B cell (primary cell): ENCODE measurements at places on chromosomes 1 and 21. TPM values are rescaled to one million over a fixed set of nuclear protein-coding genes. Genes with fewer than 3 reads are reported as not detected.
A peak's percentile ranks its signal among the peaks of the same experiment; 100 is the strongest.

- peak; percentile 19 for DNase-seq
Observed at GRCh38 chr1:220189750-220190347, 82.4 kb downstream of the RAB3GAP2 start.

GRCh38 chr1:201376464-201377374, 761 bp downstream of the TNNT2 start:
- DNase-seq: no peak

GRCh38 chr21:46256501-46256994, 28.0 kb upstream of the LSS start:
- no peak for DNase-seq

Gene CD46
- 168 and 173 TPM in 2 replicates for total RNA-seq

DNA sequence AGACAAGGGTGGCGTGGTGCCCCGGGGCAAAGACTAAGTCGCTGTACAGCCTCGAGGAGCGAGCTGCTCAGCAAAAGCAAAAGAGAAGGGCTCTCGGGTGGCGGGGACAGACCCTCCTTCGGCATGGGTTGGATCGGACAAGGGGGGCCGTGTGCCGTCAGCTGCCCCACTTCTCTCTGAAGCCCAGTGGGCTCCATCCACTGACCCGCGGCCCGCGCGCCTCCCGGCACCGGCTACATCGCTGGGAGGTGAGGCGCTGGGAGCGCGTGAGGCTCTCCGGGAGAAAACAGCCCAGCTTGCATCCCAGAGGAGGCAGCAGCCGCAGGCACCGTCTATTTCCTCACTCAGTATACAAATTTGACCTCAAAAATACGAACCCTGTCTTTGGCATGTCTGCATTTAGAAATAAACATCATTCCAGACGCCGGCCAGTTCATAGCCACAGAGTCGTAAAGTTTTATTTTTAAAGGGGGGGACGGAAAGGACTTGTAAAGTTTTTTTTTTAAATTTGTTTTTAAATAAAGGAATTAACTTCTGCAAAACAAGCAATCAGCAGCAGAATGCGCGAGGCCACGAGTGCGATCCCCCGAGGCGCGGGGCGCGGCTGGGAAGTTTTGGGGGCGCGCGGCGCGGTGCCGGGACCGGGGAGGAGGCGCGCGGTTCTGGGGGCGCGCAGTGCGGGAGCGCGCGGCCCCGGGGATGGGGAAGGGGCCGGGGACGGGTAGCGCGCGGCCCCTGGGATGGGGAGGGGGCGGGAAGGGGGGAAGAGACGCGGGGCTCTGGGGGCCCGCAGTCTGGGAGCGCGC, 689 bp upstream of the GPR137B start:
- DNase-seq: peak; percentile 43

Gene KLHL17
- 21.6 and 30.1 TPM in 2 replicates for total RNA-seq

DNA sequence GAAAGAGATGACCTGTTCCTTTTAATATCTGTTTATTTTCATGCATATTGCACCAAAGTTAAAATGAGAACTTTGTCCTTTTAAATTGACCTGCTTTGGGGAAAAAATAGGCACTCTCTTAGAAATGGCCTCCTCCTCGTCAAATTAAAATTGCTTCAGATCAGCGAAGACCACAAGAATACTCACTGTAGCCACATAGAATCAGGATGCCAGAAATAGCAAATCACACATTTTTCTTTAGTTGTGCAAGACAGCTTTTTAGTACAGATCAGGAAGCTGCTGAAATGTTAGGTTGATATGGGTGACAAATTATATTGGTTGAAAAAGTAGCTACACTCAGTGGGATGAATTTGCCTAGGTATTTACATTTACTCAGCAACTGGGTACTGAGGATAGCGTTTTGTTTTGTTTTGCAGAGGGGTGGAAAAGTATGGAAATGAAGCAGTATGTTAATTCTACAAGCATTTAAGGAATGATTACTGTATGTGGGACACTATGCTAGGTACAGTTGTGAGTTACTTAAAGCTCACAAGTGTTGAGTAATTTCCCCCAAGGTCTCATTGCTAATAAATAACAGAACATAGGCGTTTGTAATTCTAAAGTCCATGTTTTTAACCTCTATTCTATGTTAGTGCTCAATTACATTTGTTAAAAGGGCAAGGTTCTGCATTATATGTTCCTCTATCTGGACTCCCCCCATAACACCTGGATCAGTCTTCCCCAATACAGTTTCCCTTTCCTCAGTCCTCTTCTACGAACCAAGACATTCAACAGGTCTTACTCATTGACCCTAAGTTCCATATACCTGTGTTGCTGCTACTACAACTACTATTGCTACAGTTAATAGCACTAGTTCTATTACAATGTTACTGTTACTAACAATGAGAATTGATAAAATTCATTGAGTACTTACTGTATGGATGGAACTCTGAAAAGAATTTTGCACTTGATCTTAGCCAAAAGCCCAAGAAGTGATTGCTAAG, 99.4 kb upstream of the S1PR1 start:
- DNase-seq: no peak
